ENCODE measurements at places on chromosomes 7 and 10.

GRCh38 chr10:119613741-119614140 is 17.0 kb upstream of the TIAL1 start:
- DNase-seq: no peak

- no peak for DNase-seq
Observed at GRCh38 chr7:120725376-120726039, 132.4 kb downstream of the TSPAN12 start.

DNA sequence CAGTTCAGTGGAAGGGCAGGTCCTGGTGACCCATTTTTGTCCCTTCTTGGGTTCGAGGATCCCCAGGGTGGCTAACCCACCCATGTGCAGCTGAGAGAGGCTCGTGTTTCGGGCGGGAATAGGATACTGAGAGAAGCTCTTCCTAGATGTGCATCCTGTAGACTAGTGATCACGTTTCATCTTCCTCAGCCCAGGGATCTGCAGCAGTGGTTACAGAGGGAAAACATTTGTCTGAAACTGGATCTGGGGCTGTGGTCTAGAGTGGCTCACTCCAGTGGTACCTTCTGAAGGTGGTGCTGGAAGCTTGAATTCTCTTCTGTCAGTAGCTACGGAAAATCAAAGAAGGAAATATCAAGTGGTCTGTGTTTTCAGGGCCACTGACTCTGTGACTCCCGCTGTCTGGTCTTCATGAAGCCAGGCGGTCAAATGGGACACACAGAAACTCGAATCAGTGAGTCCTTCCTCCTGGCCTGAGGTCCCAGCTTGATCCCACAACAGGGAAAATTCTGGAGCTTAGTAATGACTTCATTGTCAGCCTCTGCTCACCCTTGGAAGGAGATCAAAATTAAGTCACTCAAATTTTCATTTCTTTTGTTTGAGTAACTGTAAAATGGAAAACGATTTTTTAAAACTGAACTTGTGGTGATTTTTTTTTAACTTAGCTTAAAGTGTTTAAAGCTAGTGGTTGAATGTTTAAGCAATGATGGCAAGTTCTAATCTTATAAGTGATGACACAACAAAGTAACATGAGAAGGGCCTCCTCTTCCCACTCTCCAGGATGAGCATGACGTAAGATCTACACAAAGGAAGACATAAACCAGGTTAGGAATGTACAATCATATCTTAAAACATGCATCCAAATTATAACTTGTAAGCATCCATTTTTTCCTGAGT is 469.3 kb upstream of the KLF6 start:
- no peak for DNase-seq

DNA sequence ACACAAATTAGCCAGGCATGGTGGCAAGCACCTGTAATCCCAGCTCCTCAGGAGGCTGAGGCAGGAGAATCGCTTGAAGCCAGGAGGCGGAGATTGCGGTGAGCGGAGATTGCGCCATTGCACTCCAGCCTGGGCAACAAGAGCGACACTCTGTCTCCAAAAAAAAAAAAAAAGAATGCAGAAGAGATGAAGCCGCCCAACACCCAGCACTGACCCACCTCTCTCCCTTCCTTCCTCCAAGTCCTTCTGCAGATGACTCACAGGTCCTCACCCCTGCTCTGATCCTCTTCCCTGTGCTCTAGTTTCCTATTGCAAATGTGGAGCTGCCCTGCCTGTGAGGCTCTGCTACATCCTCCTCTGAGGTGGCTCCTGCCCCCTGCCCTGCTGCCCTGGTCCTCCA is 22.0 kb upstream of the OPALIN start:
- no peak for DNase-seq

DNA sequence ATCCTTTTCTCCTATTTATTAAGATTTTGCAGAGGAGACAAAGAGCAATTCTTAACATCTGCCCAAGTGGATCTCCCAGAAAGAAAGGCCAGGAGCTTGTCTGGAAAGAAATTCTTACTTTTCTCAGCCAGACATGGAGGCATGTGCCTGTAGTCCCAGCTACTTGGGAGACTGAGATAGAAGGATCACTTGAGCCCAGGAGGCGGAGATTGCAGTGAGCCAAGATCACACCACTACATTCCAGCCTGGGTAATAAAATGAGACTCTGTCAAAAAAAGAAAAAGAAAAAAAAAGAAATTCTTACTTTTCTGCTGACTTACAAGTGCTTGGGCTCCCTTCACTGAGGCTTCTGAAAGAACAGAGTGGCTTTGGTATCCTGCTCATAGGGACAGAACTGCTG is 2.4 kb upstream of the CYP3A43 start:
- DNase-seq: no peak

- DNase-seq: no peak
Observed at GRCh38 chr10:115921795-115922194, 351.2 kb downstream of the GFRA1 start.

- DNase-seq: no peak
Observed at GRCh38 chr10:73810358-73810734, 1.1 kb downstream of the NDST2 start.

Measured in hematopoietic multipotent progenitor cell treated with erythropoietin and hydrocortisone succinate and interleukin-3 and kit ligand, for 17 days (in vitro differentiated cells).